ENCODE measurements at places on chromosomes 13 and 19.

DNA sequence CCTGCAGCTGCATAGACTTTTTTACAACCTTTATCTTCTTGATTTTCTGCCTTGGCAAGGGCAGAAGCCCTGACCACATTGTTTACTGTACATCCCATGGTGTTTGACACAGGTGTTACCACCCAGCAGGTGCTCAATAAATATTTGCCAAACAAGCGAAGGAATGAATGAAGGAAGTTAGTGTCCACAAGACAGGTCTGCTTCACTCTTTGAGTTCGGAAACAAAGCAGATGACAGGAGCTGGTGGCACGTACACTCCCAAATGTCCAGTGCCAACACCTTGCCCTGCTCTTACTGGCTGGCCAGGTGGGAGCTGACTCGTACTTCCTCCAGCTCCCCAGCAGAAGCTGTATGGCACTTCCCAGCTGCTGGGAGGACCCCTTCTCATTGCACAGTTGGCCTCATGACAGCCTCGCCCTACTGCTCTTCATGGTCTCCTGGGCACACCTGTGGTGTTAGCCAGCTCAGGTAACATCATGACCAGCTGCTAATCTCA lies 22.0 kb upstream of the MUC16 start:
- no peak for DNase-seq

DNA sequence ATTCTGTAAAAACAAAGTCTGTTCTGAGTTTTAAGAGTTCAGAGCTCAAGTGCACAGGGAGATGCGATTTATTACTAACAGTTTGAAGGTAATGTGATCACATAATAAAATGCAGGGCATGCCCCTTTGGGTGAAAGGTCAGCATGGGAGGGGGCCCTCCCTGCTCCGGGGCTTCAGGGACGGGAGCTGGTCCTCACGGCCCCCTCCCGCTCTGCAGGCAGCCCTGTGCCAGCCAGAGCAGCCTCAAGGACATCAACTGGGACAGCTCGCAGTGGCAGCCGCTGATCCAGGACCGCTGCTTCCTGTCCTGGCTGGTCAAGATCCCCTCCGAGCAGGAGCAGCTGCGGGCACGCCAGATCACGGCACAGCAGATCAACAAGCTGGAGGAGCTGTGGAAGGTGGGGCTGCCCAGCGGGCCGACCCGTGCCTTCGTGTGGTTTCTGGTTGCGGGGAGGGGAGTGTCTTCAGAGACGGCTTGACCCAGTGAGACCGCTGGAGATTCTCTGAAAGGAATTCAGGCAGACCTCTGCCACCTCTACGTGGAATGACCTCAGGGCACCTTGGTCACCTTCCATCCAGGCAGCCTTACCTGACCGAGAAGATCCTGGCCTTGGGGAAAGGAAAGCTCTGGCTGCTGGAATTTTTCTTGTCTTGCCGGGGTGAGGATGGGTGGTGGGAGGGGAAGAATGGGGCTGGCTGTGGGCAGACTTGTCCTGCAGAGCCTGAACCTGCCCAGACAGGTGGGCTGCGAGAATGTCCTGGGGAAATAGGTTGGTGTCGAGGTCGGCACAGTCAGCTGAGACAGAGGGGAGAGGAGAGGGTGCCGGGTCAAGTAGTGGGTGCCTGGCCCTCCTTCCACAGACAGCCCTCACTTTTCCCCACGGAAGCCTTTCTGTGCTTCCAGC lies 19.0 kb downstream of the UPF1 start:
- DNase-seq, result no peak

- no peak for DNase-seq
These were observed 173.2 kb downstream of the DCLK1 start for GRCh38 chr13:35957996-35958395.

DNA sequence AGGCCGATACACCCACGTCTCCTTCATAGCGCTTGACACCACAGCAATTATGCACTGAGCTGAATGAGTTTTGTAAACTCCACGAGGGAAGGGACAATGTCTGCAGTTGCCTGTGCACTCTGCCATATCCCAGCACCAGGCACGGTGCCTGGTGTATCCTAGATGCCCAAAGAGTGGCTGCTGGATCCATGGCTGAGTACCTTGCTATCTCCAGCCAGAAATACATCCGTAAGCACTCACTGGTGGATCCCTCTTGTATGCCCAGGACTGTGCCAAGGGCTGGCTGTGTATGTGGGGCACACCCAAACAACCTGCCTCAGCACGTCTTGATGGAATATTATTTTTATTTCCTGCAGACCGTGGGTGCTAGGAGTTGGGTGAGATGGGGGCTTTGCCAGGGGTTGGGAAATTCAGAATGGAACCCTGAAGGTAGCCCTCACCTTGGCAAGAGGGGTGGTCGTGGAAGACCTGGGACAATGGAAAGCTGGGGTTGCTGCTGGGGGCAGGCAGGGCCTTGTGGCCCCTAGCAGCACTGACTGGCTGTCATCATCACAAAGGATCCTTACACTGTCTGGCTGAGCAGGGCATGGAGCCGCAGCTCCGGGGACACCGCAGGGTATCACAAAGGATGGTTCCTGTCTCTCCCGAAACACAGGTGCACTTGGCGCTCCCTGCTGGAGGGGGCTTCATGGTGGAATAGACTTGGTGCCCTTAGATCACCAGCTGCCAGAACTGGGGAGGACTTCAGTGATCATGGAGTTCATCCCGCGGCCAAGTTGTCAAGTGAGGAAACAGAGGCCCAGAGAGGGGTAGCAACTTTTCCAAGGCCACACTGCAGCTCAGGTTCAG lies 131.3 kb downstream of the URI1 start:
- DNase-seq, result no peak

- no peak for DNase-seq
These were observed 19.9 kb downstream of the KDM4B start for GRCh38 chr19:4988770-4989251.

- DNase-seq, result no peak
These were observed 1.4 kb downstream of the MYCBP2 start for GRCh38 chr13:77325371-77325980.

- no peak for DNase-seq
These were observed 19.0 kb downstream of the PNPLA6 start for GRCh38 chr19:7554565-7554964.

DNA sequence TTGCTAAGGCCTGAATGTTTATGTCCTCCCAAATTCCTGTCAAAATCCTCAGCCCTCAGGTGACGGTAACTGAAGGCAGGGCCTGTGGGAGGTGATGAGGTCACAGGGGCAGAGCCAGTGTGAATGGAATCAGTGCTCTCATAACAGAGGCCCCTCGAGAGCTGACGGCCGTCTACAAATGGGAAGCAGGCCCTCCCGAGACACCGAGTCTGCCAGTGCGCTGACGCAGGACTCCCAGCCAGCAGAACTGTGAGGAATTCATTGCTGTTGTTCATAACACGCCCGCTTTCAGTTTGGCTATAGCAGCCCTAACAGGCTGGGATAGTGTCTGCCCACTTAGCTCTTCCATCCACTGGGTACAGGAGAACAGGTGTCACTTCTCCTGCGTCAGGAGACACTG lies 41.2 kb downstream of the CARS2 start:
- DNase-seq, result no peak

DNA sequence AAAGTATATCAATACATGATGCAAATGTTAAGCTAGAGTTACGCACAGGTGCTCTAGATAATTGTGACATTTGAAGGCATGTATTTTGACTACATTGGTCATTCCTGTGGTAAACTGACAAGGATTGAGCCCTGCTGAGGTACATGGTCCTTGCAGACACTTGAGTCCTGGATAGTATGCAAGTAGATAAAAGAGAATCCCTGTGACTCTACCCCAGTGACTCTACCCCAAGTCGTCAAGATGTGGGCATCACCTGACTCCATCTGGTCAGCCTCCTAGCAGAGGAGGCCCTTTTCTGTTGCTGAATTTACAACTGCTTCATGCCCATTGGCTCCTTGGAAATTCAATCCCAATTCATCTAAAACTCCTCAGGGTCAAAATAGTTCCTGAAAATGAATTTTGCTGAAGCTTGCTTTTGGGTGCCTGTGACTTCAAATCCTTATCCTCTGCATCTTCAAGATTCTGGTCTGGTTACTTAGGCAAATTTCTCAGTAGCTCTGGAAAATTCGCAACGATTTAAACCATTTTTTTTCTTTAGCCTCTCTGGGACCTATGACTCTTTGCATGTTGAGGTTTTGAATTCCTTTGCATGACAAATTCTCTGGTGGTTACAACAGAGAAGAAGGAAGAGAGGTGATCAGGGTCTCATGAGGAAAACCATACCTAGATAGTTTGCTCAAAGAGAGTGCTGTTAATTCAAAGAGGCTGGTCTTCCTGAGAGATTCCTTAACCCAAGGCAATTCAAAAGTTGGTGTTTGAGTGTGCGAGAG lies 422.1 kb downstream of the FGF9 start:
- DNase-seq, result no peak

DNA sequence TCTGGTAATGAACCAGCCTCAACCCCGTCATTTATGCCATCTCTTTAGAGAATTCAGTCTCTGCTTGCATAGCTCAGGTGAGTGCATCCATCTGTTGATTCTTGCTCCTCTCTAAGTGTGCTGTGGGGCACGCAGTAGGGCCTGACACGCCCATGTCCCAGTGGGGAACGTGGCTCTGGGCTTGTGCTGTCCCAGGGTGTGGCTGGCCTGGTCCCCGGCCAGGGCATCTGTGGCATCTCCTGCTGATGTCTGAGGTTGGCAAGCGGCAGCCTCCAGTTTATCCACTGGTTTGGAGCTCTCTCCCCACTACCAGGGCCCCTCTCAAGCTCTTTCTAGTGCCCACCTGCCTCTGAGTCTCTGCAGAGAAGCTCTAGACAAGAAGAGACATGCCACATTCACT lies 146.6 kb upstream of the GJB6 start:
- DNase-seq, result no peak

DNA sequence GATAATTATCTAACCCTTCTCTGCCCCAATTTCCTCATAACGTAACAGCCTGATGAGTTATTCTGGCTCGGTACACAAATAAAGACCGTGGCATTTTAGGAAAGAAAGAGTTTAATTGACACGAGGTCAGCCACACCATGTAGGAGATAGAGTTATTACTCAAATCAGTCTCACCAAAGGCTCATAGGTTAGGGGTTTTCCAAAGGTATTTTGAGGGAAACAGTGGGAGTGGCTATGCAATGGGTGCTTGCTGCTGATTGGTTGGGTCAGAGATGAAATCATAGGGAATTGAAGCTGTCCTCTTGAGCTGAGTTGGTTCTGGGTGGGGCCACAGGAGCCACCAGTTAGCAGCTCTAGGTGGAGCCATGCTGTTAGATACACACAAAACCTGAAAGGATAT lies 137.5 kb downstream of the FREM2 start:
- DNase-seq, result no peak

DNA sequence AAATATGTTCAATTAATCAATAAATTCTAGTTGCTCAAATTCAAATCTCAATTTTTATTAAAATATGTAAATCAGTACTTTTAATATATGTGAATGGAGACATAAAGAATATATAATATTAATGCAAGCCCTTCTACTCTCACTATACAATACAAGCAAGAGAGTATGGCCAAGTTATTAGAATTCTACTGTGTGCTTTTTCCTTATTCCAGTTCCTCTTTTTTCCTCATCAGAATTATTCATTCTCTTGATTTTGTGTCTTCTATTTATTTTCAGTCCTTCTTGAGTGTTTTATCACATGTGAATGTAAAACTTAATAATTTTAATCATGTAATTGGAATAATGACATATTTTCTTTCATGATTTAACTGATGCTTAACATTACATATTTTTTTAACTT lies 276.8 kb downstream of the PCDH20 start:
- DNase-seq, result no peak

- DNase-seq, result no peak
These were observed 19.3 kb downstream of the ENOX1 start for GRCh38 chr13:43767341-43767931.
